ENCODE measurements at places on chromosomes 3 and 15. TPM values are rescaled to one million over a fixed set of nuclear protein-coding genes. Genes with fewer than 3 reads are reported as not detected.

- peak; percentile 34 for DNase-seq
Observed at GRCh38 chr15:48565560-48566482, 79.7 kb downstream of the FBN1 start.

The ADGRG7 gene
- total RNA-seq, result not detected

The TRIM42 gene
- not detected for total RNA-seq

The SGO1 gene
- 5.5 TPM for total RNA-seq

DNA sequence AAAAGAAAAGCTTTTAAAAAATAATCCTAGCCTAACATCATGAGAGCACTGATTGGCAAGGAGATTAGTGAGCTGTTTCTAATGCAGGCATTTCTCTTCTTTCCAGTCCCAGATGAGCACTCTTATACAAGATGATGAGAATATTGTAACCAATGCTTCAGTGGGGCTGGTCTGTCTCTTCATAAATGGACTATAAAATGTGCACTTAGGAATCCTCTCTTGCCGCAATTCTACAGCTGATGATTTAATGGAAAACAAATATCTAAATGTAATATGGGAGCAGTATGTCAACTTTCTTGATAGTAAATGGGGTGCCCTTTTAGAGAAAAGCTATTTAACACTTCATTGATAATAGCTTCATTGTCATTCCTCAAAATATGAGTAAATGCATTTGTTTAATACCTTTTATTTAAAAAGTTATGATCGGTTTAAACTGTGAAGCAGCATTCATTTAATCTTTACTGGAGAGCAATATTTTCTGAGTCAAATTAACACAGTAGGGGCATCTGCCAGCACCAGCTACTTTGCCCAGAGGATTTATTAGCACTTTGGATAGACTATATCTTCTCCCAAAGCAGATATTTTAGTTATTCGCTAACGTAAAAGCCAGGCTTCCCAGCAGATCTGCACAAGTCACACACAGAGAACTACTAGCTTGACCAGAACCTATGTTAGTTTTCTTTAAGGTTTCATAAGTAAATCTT lies 985.9 kb downstream of the DIPK2A start:
- DNase-seq, result no peak

The SERF2 gene
- total RNA-seq, result 884 TPM

The PRKCD gene
- 2.9 TPM for total RNA-seq

The HHATL gene
- total RNA-seq, result 2.1 TPM

DNA sequence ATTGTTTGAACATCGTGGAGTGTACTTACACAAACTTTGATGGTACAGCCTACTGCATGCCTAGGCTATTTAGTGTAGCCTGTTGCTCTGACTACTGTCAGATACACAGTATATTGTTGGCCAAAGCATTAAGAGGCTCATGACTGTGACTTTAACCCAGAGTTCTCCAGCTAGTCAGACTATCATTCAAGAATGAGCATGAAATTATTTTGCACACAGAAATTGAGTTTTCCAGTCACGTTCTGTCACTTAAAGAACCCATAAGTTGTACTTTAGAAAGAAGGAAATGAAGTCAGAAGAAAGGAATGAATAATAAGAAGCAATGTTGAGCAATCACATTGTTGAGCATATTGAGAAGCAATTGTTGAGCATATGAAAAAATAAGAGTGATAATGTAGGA lies 37.6 kb upstream of the SLC22A13 start:
- no peak for DNase-seq

GRCh38 chr15:78394026-78394425 lies 44.0 kb upstream of the IREB2 start:
- DNase-seq, result no peak

GRCh38 chr3:85801955-85802354 lies 843.2 kb downstream of the CADM2 start:
- DNase-seq, result no peak

The EFHB gene
- 3.4 TPM for total RNA-seq

GRCh38 chr3:154616298-154616697 lies 186.3 kb upstream of the GPR149 start:
- no peak for DNase-seq

The PRSS50 gene
- 0.50 TPM for total RNA-seq

The LRRN1 gene
- total RNA-seq, result 49.1 TPM

- DNase-seq, result no peak
Observed at GRCh38 chr3:114405202-114405990, 111.6 kb downstream of the TIGIT start.

DNA sequence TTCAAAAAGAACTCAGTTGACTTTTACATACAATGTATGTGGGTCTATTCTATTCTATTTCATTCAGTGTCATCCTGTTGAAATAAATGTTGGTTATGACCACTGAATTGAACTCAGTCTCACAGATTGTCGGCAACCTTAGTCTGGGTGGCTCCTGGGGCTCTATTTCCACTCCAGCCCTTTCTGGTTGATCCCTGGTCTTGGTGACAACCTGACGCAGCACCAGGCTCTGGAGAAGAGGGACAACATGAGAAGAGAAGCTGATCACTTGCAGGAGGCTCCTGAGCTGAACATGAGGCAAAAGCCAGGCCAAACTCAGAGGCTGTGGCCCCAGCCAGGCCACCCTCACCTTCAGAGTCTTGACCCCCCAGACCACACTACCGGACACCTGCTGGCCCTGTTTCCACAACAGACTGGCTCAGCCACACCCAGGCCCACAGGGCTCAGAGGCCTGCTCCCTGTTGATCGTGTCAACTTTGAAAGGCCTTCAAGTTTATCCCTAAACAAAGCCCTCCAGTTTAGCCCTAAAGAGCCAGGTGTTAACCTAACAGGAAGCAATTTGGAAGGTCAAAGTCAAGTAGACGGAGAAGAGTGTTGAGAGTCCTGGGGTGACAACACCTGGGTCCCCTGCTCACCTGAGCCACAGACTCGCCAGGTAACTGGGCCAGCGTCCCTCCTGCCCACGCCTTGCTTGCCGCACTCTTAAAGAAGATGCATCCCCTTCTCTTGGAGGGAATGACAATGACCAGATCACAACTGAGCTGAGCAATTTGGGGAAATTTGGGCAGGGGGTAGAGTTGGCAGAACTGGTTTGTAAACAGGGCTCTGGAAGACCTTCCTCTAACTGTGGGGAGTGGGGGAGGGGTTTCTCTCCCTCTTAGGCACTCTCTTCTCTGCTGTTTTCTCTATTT lies 15.4 kb upstream of the MUC20 start:
- DNase-seq, result peak; percentile 5

DNA sequence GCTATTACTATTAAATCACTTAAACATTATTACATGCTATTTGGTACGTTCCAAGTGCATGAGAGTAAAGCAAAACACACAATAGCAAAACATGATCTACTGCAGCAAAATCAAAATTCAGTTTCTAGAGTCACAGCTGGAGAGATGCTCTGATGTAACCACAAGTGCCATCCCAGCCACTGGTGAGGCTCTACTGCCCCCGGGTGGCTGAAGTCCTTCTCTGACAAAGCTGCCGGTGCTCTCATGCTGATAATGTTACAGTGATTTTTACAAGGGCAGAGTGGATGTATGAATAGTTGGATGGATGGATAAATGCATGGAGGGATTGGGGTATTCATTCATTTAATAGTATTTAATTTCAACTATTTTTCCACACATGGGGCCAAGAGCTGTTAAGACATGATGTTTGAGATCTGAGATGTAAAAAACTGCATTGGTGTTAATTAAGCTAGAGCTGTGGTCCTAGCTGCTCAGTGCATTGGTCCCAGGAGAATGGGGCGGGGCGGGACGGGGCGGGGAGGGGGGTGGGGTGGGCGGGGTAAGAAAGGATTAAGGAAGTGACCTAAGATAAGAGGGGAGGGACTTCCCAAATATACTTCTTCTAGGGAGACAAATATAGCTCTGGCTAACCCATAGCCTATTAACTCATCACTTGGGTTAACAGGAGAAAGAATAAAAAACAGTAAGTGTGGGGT lies 5.3 kb upstream of the SPESP1 start:
- peak; percentile 67 for DNase-seq

The GTF2E1 gene
- 17.9 TPM for total RNA-seq

GRCh38 chr3:72391659-72392058 lies 456.6 kb downstream of the SHQ1 start:
- DNase-seq, result no peak

DNA sequence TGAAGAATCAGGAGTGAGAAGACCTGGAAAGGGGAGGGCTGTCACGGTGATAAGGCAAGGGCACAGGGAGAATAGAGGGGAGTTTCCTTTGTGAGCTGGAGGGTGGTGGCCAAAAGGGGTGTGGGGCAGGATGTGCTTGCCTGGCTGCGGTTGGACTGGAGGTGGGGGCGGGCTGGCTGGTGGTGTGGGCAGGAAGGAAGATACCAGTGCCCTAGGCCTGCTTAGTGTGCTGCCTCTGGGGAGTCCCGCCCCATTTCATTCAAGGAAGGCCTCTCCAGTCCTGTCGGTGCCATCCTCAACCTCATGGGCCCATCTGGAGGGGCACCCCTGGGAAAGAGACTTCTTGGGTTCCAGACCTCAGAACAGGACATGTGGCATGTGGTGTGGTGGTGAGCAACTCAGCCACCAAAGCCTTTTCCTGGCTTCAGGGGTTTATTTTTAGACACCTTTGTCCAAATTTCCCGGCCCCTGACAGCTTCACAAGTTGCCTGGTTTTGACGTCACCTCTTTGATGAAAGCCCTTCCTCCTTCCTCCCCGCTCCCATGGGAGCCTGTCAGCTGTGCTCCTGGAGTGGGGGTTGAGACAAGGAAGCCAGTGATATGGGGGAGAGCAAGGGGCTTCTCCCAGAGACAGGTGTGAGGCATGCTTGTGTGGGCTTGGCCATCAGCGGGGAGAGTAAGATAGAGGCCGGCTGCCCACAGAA lies 15.6 kb downstream of the TEX264 start:
- DNase-seq, result no peak

The PRR23C gene
- not detected for total RNA-seq

DNA sequence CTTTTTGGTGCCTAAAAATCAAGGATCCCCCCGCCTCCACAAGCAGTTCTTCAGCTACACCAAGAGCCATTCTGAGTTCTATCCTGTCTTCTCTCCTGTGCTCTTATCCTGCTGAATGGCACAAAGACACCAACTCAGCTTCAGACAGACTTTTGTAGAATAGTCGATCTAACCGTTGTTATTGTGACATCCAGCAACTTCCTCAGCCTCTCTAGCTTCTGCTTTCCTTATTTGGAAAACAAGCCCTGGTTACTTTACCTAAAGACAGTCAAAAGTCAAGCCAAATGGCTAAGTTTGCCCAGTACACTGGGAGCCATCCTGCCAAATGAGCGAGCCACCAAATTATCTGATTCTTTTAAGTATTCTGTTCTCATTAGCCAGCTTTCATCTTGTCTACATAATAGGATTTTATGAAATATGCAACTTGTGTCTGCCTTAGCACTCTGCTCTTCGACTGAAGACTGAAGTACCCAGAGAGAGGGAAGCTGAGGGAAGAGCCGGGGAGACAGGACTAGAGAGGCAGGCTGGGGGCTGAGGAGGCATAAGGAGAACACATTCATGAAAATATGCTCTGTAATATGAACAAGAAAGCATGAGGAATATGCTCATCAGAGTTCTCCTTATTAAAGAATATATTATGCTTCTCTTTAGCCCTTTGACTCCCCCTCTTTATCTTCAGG lies 35.1 kb downstream of the LYZL4 start:
- DNase-seq, result no peak

The TF gene
- total RNA-seq, result 466 TPM

DNA sequence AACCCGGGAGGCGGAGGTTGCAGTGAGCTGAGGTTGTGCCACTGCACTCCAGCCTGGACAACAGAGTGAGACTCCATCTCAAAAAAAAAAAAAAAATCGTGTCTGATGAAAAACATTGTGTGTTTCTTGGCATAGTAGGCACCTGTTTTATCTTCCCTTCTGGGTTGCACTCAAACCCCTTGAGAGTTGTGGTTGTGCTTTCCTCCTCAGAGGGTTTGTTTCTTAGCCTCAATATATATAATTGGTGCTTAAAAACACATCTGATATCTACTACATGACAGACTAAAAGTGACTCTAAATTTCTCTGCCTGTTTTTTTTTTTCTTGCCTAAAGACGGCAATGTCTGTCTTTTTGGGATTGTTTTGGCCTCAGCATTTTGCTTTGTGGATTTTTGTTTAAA lies 7.6 kb downstream of the NR1D2 start:
- no peak for DNase-seq

GRCh38 chr15:38086611-38087010 lies 152.2 kb downstream of the TMCO5A start:
- DNase-seq, result no peak

DNA sequence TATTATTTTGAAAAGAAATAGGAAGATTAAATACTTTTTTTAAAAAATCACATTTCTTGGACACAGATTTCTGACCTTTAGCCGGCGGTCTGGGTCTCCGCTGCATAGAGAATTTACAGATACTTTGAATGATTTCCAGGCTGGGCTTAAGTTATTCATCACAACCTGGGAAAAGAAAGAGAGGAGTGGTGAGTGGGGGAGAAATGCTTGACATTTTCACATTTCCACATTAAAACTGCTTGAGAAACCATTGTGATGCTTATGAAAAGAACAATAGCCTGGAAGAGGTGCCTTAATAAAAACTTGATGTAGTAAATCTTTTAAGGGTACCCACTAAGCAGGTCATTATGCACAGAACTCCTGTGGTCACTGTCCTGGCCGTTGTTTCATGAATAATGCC lies 166.8 kb upstream of the MRPL3 start:
- DNase-seq, result no peak

The ARL6IP5 gene
- total RNA-seq, result 101 TPM

DNA sequence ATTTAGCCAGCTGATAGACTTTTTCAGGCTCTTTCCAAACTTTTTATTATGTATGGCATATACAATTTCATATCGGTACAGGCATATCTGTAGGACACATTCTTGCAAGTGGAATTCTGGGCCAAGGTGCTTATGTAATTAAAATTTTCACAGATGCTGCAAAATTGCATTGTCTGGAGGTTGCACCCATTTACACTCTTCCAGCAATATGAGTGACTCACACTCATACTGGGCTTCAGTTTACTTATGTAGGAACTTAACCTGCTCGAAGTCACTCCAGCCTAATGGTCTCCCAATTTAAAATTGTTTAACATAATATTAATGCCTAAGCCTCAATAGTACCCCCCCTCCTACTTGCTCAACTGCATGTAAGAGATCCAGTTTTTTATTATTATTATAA lies 11.2 kb upstream of the SEC62 start:
- no peak for DNase-seq

The CHRD gene
- total RNA-seq, result 18.3 TPM

- no peak for DNase-seq
Observed at GRCh38 chr3:45118615-45119071, 27.5 kb downstream of the CDCP1 start.

The MESP2 gene
- total RNA-seq, result not detected

The HYAL3 gene
- 4.2 TPM for total RNA-seq

DNA sequence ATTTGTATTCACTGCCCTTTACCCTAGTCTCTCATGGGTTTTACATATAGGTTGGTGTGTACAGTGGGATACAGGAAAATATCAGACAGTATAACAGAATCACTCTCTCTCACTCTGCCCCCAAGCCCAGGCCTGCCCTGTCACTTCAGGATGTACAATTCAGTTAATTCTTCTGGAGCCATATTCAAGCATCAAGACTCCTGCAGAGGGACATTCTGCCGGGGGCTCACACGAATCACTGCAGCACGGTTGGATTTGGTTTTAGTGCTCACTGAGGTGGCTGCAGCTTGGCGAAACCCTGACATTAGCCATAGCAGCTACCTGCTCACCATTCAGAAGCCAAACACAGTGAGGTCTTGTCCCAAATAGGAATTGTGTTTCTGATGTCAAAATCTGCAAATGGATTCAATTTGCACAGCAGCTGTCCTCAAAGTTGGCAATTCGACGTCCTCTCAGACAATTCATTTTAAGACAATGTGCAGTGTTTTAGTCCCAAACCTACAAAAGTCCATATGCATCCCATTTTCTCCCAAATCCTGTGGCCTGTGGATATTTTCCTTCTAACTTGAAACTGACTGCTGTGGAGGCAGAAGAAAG lies 82.9 kb downstream of the CHSY1 start:
- DNase-seq, result no peak
